ENCODE measurements at places on chromosomes 1 and 21. TPM values are rescaled to one million over a fixed set of nuclear protein-coding genes. Genes with fewer than 3 reads are reported as not detected.

GRCh38 chr21:35120631-35121180 is 71.6 kb upstream of the RUNX1 start:
- H3K36me3 ChIP-seq = no peaks in the 10 kb centered on the region
- DNase-seq = no peak
- H3K27me3 ChIP-seq = no peaks in the 10 kb centered on the region
- no peak overlapping the region for H3K4me3 ChIP-seq
- peaks cover 7% of the 10 kb centered on the region for H3K4me1 ChIP-seq

DNA sequence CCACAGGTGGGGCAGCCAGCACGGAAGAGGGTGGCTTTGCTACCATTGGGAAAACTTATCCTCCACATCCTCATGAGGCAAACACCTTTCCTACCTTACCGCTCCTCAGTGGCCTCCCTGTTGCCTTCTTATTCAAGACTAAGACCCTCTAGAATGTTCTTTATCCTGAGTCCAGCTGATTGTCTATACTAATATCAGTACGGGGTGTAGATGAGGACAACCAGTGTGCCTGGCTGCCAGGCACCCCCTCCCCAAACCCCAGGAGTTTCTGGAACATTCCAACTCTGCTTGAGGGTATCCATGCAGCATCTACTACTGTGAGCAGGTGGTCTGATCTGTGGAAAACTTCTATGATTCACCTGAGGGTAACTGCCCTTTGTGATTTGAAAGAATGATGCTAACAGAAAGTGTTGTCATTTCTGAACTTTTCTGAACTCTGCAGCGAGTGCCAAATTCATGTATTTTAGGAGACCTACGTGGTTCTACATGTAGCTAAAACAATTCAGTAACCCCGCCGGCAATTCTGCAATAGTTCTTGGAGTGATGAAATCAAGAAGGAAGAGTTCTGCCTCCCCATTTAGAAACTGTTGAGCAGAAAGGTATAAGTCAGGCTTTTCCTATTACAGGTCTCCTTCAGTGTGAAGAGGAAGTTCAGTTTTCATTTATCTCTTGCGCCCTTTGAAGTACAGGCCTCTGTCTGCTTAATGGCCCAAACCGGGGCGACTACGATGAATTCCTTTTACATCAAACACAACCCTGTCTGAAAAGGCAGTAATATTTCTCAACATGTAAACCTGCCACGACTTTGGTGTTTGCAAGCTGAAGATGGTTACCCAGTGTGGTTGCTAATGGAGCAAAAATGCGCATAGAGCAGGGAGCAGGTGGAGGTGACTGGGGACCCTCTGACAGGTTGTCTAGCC is 80.4 kb downstream of the RUNX1 start:
- no peaks in the 10 kb centered on the region for H3K27me3 ChIP-seq
- H3K4me1 ChIP-seq = peaks cover 19% of the 10 kb centered on the region
- no peaks in the 10 kb centered on the region for H3K36me3 ChIP-seq
- H3K4me3 ChIP-seq = no peak overlapping the region
- DNase-seq = no peak
- no peak overlapping the region for H3K27ac ChIP-seq

DNA sequence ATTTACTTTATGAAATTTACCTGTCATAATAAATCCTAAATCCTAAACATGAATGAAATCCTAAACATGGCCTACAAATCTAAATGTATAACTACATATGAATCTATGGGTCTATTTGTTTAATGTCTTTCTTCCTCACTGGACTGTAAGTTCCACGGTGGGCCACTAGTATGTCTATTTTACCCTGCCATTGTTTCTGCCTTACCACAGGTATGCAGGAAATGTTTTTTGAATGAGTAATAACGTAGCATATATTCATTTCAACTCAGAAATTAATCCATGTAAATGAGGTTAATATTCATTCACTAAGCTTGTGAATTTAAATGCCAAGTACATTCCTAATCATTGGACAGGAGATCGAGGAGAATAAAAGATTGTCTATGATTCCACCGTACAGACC is 35.3 kb downstream of the B3GALNT2 start:
- no peak overlapping the region for H3K27ac ChIP-seq
- DNase-seq = no peak
- peaks cover 34% of the 10 kb centered on the region for H3K36me3 ChIP-seq
- no peak overlapping the region for H3K4me3 ChIP-seq
- peaks cover 7% of the 10 kb centered on the region for H3K4me1 ChIP-seq

DNA sequence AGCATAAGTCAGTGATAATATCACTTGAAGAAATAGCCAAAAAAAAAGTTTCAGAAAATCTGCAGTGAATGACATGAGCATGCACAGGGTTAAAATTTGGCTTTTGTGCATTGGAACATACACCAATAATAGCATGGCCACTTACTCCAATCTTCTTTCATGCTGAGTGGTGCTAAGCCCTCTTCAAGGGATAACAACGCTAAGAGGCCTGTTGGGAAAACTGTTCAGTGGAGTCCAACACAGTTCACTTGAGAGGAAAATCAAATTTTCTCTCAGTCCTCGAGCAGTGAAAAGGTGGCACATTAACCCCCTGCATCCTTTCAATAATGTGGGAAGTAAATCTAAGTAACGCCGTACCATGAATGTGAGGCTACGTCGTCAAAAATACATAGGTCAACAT is 264.7 kb downstream of the SPATA17 start:
- no peaks in the 10 kb centered on the region for H3K4me1 ChIP-seq
- no peak overlapping the region for H3K27ac ChIP-seq
- H3K36me3 ChIP-seq = no peaks in the 10 kb centered on the region

DNA sequence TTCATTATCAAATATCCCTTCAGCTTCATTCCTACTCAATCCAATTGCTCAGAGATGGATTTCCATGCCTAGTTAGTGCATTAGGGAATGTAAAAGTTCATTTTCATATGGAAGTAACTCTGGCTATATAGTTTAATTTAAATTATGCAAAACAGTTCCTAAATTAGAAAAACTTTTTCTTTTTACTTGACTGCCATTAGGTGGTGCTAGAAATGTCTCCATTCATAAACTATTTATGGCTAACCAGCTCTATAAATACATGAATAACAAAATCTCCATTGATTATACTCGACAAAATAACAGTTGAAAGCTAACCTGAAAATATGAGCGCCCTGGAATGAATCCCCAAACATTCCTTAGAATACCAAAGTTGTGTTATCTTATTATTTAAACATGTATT is 311.4 kb downstream of the USH2A start:
- no peak overlapping the region for H3K27ac ChIP-seq
- no peaks in the 10 kb centered on the region for H3K36me3 ChIP-seq
- no peaks in the 10 kb centered on the region for H3K4me1 ChIP-seq
- no peak for DNase-seq
- H3K4me3 ChIP-seq = no peak overlapping the region
- peaks cover 28% of the 10 kb centered on the region for H3K27me3 ChIP-seq

DNA sequence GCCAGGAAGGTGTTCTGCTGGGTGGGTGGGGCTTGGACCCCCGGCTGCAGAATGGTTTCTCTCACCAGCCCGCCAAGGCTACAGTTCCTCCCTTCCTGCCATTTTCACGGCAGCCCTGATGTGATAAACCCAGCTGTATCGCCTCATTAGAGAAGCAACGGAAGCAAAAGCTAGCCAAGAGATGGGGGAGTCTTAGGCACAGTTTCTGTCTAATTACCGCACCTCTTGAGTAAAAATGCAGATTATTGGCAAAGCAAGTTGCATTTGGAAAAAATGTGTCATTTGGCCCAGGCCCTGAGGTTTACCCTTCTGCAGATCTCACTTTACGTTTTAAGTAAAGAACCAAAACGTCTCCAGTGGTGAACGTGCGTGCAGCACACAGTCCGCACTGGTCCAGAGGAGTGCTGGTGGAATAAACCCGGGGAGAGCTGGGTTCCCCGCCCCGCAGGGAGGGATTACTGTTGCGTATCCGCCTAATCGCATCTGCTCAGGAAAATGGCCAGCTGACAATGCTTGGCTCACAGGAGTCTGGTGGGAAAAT is 109.9 kb downstream of the GALNT2 start:
- peak; percentile 69 for DNase-seq
- peaks cover 39% of the 10 kb centered on the region for H3K4me1 ChIP-seq
- no peaks in the 10 kb centered on the region for H3K27me3 ChIP-seq
- peaks cover 25% of the 10 kb centered on the region for H3K36me3 ChIP-seq

The ZNF683 gene
- total RNA-seq = not detected

The IGSF3 gene
- 51.7 TPM for total RNA-seq
